Prostate gland (tissue), 2 donors: ENCODE measurements at places on chromosomes 5 and 9.

DNA sequence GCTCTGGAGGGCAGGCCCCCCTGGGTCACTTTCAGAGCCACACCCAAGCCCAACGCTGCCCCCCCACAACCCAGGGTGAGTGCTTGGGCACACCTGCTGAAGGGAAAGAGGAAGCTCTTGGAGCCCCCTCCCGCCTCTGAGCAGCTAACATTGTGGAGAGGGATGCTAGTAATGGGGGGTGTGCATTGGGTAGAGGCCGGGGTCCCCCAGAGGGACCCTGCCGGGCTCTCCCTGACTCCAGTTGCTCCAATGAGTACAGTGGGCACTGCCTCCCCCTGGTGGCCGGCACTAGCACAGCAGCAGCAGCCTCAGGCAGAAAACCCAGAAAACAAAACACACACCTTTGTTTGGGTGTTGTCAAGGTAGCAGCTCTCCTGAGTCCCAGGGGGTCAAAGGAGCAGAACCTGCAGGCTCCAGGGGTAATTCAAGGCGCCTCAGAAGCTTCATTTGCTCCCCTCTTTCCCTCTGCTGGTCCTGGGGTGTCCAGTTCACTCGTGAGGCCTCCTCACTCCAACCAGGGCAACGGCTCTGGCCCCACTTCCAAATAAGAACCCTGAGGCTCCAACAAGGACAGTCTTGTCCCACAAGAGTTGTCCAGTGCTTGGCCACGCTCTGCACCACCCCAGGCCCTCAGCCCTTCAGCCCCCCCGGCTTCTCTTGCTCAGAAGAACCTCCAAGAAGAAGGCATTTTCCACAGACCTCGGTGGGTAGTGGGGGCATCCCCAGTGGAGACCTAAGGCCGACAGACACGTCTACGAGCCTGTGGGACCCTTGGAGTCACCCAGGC is 16.1 kb downstream of the GBGT1 start:
- H3K36me3 ChIP-seq, result no peaks in the 10 kb centered on the region
- peaks cover 9% of the 10 kb centered on the region for H3K4me1 ChIP-seq
- H3K27me3 ChIP-seq, result no peaks in the 10 kb centered on the region
- H3K27ac ChIP-seq, result peak overlapping the region; percentile 82

GRCh38 chr5:88140396-88140855 is 128.2 kb downstream of the TMEM161B start:
- H3K4me3 ChIP-seq, result peak overlapping the region; percentile 36
- no peak for DNase-seq
- no peaks in the 10 kb centered on the region for H3K4me1 ChIP-seq
- no peaks in the 10 kb centered on the region for H3K36me3 ChIP-seq
- no peak overlapping the region for H3K27ac ChIP-seq

- no peak overlapping the region for H3K27ac ChIP-seq
- H3K4me1 ChIP-seq, result no peaks in the 10 kb centered on the region
- H3K27me3 ChIP-seq, result no peaks in the 10 kb centered on the region
- H3K36me3 ChIP-seq, result no peaks in the 10 kb centered on the region
- DNase-seq, result no peak
These were observed 244.3 kb upstream of the PUM3 start for GRCh38 chr9:3088219-3088618.

- H3K27ac ChIP-seq, result peak overlapping the region; percentile 94
- H3K27me3 ChIP-seq, result no peaks in the 10 kb centered on the region
- no peak for DNase-seq
- H3K4me1 ChIP-seq, result peaks cover 5% of the 10 kb centered on the region
- peak overlapping the region; percentile 85 for H3K4me3 ChIP-seq
These were observed 8.4 kb downstream of the PTCH1 start for GRCh38 chr9:95508242-95508967.

DNA sequence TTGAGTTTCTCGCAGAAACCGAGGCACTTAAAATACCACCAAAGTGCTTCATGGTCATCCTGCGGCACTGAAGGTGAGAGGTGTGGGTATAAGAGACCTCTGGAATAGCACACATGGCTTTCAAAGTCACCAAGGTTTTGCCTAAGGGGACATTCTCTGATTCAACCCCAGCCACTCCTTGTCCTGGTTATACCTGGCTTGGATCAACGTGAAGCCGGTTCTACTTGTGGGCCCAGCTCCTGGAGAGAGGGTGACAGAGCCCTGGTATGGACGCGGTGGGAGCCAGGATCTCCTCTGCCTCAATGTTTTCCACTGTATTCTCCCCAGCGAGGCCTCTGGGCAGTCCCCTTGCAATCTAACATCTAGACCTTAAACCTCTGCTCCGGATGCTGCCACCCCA is 132.0 kb downstream of the FSTL4 start:
- no peak overlapping the region for H3K4me3 ChIP-seq
- H3K36me3 ChIP-seq, result no peaks in the 10 kb centered on the region
- H3K4me1 ChIP-seq, result peaks cover 3% of the 10 kb centered on the region
- no peak overlapping the region for H3K27ac ChIP-seq
- no peak for DNase-seq
